Nasal cavity respiratory epithelium epithelial cell of viscerocranial mucosa (primary cell): ENCODE measurements at places on chromosomes 5 and 9. TPM values are rescaled to one million over a fixed set of nuclear protein-coding genes. Genes with fewer than 3 reads are reported as not detected.

SLC36A2 gene
- not detected in 2 replicates for total RNA-seq

THBS4 gene
- 0.68 and 1.00 TPM in 2 replicates for total RNA-seq

PCDHB2 gene
- total RNA-seq = 0.34 and 4.1 TPM in 2 replicates

HK3 gene
- total RNA-seq = under 0.01 TPM in 1 of 2 replicates, not detected in the other

ANKRD33B gene
- total RNA-seq = 0.34 and 0.43 TPM in 2 replicates

N4BP3 gene
- 5.8 TPM in 2 replicates for total RNA-seq

DTWD2 gene
- 6.2 and 7.8 TPM in 2 replicates for total RNA-seq

PRRC1 gene
- 48.5 and 68.2 TPM in 2 replicates for total RNA-seq

CCNO gene
- total RNA-seq = 1.6 and 2.1 TPM in 2 replicates

WWC1 gene
- 27.7 and 45.8 TPM in 2 replicates for total RNA-seq

TRPM6 gene
- under 0.01 and 0.50 TPM in 2 replicates for total RNA-seq

SPINK7 gene
- 1.9 and 37.3 TPM in 2 replicates for total RNA-seq

CHD1 gene
- 103 TPM in 2 replicates for total RNA-seq

IRX2 gene
- 1.3 and 8.5 TPM in 2 replicates for total RNA-seq

CSF1R gene
- total RNA-seq = under 0.01 and 0.50 TPM in 2 replicates

BNC2 gene
- total RNA-seq = under 0.01 and 0.57 TPM in 2 replicates

MTX3 gene
- 29.7 and 34.9 TPM in 2 replicates for total RNA-seq

GPR151 gene
- not detected in 2 replicates for total RNA-seq

FAM78A gene
- 0.34 and 0.71 TPM in 2 replicates for total RNA-seq

SEC24A gene
- total RNA-seq = 17.4 and 27.1 TPM in 2 replicates

ZBED3 gene
- 0.68 and 1.3 TPM in 2 replicates for total RNA-seq

GTF3C4 gene
- 15.0 and 22.4 TPM in 2 replicates for total RNA-seq

FOXD4L6 gene
- under 0.01 TPM in 1 of 2 replicates, not detected in the other for total RNA-seq

MARCHF11 gene
- total RNA-seq = not detected in 2 replicates

CARTPT gene
- total RNA-seq = not detected in 2 replicates

CCDC183 gene
- under 0.01 and 0.28 TPM in 2 replicates for total RNA-seq

FAM200C gene
- total RNA-seq = 1.7 and 3.8 TPM in 2 replicates

PTPN3 gene
- total RNA-seq = 35.2 and 37.9 TPM in 2 replicates

MPDZ gene
- total RNA-seq = 6.2 and 30.1 TPM in 2 replicates

TMEFF1 gene
- 0.21 and 0.34 TPM in 2 replicates for total RNA-seq

HACD4 gene
- total RNA-seq = 1.7 and 7.9 TPM in 2 replicates

KIF4B gene
- under 0.01 TPM in 1 of 2 replicates, not detected in the other for total RNA-seq

ENTPD2 gene
- total RNA-seq = 1.8 and 3.1 TPM in 2 replicates

ZFP62 gene
- 14.7 and 38.8 TPM in 2 replicates for total RNA-seq

SPINK4 gene
- not detected in 2 replicates for total RNA-seq

GRIA1 gene
- total RNA-seq = under 0.01 TPM in 1 of 2 replicates, not detected in the other

CD274 gene
- 20.2 and 56.0 TPM in 2 replicates for total RNA-seq

RFX3 gene
- total RNA-seq = 1.7 and 5.2 TPM in 2 replicates

NEUROG1 gene
- total RNA-seq = not detected in 2 replicates

FOXI1 gene
- not detected in 2 replicates for total RNA-seq

NMUR2 gene
- total RNA-seq = not detected in 2 replicates

MED27 gene
- total RNA-seq = 20.0 and 22.2 TPM in 2 replicates

ADAMTSL2 gene
- total RNA-seq = under 0.01 TPM in 1 of 2 replicates, not detected in the other

DOCK2 gene
- total RNA-seq = 0.14 TPM in 1 of 2 replicates, not detected in the other

CDH6 gene
- under 0.01 and 0.14 TPM in 2 replicates for total RNA-seq

WHRN gene
- 1.4 and 4.4 TPM in 2 replicates for total RNA-seq
